Osteocyte (in vitro differentiated cells): ENCODE measurements at places on chromosomes 2 and 18.

GRCh38 chr2:8578335-8579244 is 103.3 kb upstream of the ID2 start:
- peak; percentile 78 for DNase-seq

DNA sequence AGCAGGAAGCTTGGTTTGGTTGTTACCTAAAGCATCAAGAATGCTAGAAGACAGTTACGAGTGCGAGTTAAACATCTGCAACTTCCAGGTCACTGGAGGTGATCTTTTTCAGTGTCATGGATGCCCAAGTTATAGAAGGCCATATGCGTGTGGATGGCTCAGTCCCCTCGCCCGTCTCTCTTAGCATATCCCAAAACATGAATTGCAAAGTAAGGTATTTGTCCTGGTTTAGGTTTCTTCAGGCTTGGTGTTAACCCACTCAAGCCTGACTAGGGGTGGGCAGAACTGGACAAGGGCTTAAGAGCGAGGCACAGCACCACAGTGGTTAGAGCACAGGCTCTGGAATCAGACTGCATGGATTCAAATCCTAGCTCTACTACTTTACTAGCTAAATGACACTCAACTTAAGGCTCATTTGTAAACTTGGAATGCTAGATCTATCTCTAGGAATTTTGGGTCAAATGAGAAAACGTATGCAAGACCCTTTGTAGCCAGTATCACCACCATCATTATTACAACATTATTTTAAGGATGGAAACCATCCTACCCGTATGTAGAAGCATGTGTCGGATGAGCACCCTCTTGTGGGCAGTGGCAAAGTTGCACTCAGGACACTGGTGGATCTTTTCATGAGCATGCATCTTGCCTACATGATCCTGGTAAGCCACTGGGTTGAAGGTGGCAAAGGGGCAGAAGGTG is 11.2 kb downstream of the ZNF142 start:
- no peak for DNase-seq

GRCh38 chr2:6352906-6353515 is 512.7 kb downstream of the CMPK2 start:
- DNase-seq: no peak

DNA sequence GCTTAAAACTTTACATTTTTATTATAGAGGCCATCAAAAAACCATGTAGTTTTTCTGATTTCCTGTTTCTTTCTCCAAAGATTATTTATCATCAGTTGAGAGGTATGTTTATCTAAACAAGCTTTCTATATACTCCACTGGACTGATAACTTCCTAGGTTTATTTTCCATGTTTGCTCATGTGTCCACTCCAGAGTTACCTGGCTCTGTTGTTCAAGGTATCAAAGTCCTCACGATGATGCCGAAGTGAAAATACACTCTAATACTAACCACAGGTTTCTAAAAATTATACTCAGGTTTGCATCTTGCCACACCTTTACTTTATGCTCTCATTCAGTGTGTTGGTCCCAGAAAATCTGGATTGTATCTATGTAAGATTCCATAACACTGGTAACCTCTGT is 287.9 kb upstream of the GULP1 start:
- DNase-seq: no peak

DNA sequence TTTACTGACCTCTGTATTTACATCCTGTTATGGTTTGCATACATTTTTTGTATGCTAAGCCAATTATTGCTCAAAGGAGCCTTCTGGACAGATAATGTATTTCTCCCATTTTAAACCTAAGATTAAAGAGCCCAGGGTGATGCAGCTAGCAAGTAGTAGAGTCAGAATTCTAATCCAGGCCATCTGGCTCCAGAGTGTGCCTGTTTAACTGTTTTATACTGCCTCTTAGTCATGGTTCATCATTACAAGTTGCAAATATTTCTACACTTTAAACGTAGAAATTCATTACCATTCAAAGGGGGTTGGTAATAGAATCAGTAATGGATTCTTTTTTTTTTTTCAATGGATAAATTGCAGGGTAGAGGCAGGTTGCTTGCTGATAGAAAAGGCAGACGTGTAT is 52.4 kb downstream of the EPC2 start:
- DNase-seq: no peak

- no peak for DNase-seq
These were observed 45.7 kb downstream of the QPCT start for GRCh38 chr2:37389989-37390765.

DNA sequence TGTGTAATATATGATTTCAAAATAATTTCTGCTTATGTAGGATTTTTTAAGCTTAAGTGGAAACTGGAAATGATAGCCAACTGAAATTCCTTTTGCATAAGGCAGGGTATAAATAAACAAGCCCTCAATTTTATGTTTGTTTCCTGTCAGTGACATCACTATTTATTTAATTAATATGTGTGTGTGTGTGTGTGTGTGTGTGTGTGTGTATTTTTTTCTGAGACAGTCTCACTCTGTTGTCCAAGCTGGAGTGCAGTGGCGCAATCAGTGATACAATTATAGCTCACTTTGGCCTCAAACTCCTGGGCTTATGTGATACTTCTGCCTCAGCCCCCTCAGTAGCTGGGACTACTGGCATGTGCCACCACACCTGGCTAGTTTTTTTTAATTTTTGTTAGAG is 29.3 kb upstream of the CYP20A1 start:
- DNase-seq: no peak

DNA sequence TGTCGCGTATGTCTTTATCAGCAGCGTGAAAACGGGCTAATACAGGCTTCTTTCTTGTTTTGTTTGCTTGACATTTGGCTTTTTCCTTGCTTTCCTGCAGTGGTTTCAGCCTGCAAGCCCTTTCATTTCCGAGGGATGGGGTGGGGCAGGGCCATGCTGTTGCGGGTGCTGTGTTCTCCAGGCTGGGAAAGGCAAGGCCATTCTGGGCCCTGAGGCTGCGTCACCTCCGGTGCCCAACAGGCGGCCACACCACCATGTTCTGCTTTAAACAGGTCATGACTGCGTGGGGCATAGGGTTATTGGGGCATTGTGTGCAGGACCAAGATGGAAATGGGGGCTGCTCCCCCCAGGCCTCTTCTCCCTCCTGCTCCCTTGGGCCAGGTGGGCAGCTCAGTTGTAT is 38.6 kb upstream of the PLB1 start:
- DNase-seq: no peak

GRCh38 chr2:23685181-23685580 is 241.7 kb downstream of the ATAD2B start:
- no peak for DNase-seq

DNA sequence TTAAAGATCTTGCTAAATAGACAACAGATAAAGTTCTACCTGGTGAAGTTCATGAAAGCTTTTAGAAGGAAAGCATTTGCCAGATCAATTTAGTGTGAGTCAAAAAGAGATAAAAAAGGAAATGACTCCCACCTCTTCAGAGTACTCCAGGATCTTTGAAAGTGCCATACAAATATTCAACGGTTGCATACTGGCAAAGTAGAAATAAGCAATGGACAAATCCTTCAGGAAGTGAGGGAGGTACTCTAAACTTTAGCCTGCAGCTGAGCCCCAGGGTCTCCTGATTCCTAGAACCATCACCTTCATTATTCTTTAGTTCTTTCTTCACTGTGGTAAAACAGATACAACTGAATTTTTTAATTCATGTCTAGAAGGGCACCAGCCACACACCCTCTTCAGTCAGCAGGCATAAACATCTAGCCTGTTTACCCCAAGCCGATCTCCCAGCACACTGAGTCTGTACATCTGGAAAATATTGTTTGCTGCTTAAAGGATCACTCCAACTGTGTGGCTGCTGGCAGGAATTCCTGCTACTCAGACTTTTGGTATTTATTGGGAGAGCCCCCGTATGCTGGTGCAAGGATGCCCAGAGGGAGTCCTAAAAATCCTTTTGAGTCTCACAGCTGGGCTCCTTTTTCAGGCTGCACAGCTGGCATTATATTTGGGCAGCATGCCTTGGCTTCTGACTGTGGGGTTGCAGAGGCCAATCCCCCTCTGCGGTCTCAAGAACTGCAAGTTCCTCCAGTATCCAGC is 72.3 kb upstream of the SESTD1 start:
- peak; percentile 84 for DNase-seq

DNA sequence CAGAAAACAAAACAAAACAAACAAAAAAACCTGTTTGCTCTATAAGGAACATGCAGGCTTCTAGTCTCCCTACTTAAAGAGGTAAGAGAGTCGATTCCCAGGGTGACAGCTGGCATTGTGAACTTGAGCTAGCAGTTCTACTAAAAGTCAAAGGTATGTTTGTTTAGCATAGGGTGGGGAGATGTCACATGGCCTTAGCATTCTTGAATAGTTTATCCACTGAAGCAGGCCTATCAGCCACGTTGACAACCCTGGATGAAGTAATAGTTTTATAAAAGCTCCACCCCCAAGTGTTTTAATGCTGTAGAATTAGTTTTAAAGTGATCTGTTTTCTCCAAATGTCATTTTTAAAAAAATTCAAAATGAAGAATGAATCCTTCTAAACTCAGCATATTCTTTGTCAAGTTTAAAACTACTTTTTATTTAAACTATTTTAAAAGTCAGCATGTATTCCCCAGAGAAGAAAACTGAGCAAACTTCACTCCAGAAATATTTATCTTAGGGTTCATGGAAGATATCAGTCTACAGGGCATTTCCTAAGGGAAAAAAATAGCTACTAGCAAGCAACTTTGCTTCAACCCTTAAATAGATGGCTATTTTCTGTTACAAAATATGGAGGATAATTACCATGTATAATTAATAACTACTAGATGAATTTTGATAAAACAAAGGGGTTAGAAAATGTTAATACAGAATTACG is 1.7 kb downstream of the MYOM1 start:
- DNase-seq: peak; percentile 42

GRCh38 chr2:104332731-104333130 is 521.2 kb upstream of the POU3F3 start:
- no peak for DNase-seq

- no peak for DNase-seq
These were observed 39.2 kb downstream of the GREB1 start for GRCh38 chr2:11572996-11573395.

- DNase-seq: no peak
These were observed 38.8 kb downstream of the SCN2A start for GRCh38 chr2:165277860-165278656.

DNA sequence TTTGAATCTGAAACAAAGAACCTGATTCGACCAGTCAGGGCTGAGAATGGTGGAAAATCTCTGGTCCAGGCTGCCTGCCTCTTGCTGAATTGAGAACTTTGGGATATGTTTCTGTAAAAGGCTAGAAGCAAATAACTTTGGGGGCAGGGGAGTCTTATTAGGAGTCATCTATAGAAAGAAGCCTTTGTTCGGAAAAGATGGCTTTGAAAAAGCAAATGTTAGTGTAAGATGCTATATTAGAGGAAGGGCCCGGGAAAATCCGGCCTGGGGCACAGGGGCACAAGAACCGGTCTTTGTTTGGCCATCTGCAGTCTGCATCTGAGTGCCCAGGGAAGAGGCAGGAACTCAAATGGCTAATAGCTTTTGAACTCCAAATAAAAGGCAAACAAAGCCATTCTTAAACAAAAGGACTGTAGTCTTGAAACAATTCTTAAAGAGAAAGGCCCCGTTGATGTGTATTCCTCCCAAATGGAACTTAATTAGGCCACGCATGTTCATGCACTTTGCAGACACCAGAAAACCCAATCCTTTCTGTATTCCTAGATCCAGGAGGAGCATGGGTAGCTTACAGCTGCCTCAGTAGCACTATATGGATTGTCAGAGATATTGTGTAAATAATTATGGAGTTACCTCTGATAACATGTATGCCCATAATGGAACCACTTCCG is 180.0 kb upstream of the ARL4C start:
- peak; percentile 40 for DNase-seq

DNA sequence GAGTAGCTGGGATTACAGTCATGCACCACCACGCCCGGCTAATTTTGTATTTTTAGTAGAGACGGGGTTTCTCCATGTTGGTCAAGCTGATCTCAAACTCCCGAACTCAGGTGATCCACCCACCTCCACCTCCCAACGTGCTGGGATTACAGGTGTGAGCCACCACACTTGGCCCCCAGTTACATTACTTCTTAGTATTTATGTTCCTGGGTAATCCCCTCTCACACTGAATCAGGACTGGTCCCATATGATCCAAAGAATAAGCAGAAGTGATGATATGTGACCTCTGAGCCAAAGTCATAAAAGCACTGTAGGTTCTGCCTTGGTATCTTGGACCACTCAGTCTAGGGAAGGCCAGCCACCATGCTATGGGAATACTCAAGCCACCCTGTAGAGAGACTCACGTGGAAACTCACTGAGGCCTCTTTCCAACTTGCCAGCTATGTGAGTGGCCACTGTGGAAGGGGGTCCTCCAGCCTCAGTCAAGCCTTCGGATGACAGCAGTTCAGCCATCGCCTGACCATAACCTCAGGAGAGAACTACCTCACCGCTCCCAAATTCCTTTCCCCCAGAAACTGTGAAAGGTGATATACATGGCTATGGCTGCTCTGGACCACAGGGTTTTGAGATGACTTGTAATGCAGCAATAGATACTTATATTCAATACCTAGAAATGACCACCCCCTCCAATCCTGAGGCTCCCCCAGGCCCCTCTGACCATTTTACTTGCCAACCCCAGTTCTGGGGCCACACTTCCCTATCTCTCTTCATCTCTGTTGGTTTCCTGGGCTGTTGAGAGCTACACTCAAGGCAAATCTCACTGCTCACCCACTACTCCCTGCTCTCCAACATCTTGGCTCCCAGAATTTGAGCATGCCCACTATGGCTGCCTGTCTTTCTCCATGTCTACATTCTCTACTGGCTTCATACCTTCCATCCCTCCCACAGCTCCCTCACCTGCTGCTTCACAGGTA is 80.5 kb downstream of the DDX1 start:
- no peak for DNase-seq

GRCh38 chr2:167607731-167608130 is 639.7 kb downstream of the STK39 start:
- DNase-seq: no peak

- DNase-seq: no peak
These were observed 673 bp upstream of the SMCHD1 start for GRCh38 chr18:2654928-2655177.

DNA sequence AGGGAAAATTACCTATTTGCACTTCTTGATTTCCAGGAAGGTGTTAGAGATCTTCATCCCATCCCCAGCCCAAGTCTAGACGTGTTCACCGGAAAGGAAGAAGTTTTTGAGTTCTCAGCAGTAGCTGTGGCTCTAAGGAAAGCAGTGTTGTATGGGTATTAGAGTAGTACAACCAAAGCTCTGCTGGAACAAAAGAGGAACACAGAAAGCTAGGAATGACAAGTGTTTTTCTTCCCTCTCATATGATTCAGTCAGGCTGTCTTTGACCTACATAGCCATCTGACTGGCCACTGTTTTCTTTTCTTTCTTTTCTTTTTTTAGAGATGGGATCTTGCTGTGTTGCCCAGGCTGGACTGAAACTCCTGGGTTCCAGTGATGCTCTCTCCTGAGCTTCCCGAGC is 82.7 kb upstream of the SLC39A10 start:
- DNase-seq: no peak

GRCh38 chr18:68734308-68734707 is 19.4 kb upstream of the TMX3 start:
- DNase-seq: no peak

DNA sequence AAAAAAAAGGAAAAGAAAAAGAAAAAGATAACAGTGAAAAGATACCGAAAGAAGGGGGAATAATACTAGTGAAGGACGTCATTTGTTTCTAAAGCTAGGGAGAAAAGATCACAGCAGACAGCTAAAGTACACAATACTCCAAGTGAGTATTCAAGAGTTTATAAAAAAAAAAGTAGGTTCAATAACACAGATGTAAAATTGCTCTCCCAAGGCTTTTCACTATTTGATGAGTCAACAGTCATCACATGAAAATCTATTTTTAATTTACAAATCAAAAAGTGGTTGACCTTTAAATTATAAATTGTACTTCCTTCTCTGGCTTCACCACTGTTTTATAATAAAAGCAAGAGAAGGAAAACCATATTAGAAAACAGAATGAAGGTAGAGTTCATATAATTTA is 144.0 kb downstream of the ZRANB3 start:
- no peak for DNase-seq

GRCh38 chr2:176138923-176139660 is 9.6 kb downstream of the HOXD8 start:
- DNase-seq: no peak
